ENCODE measurements at places on chromosomes 1 and 21.
A peak's percentile ranks its signal among the peaks of the same experiment; 100 is the strongest.

GRCh38 chr1:33420870-33421775 lies 9.8 kb downstream of the PHC2 start:
- DNase-seq: no peak

DNA sequence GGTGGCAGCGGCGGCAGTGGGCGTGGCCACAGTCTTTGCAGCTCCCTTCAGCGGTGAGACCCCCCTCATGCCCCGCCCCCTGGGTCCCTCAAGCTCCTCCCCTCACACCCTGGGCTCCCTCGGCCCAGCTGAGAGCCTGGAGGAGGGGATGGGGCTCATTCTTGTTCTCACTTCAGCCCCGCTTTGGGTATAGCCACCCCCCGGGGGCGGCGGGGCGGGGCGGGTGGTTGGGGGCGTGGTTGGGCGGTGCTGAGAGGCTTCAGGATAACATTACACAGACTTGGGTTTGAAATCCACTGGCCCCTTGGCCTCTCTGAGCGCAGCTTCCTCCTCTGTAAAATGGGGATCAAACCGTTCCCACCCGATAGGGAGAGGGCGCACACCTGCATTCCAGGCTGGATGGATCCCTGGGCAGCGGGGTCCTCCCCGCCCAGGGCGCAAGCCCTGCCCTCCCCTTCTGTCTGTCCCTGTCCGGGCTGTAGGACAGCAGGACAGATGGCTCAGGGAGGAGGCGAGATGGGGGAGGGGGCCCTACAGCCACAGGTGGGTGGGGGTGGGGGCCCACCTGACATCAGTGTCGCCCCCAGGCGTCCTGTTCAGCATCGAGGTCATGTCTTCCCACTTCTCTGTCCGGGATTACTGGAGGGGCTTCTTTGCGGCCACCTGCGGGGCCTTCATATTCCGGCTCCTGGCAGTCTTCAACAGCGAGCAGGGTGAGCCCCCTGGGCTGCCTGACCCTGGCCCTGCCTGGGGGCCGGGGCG lies 5.1 kb downstream of the CLCNKA start:
- peak; percentile 42 for DNase-seq

GRCh38 chr1:205330150-205330549 lies 8.6 kb upstream of the NUAK2 start:
- no peak for DNase-seq

- no peak for DNase-seq
Measured at GRCh38 chr1:50427086-50427817, 4.0 kb upstream of the DMRTA2 start.

DNA sequence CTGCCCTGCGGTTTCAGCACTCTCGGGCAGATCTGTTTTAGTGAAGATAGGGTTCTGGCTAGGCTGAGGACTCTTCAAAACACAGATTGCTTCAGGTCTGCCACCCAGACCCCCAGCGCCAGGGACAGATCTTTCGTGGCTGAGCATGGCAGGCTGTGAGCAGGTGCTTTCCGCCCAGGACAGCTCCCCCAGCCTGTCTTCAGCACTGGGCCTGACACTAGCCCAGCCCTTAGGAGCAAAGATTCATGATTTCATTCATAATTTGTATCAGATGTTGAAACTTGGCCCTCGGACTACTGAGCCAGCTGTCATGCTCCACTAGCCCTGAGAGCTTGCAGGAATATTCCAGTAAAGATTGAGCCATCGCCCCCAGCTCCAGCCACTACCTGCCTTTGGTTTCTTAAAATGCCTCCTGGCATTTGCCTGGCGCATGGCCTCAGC lies 5.9 kb downstream of the ADPRS start:
- DNase-seq: no peak

- no peak for DNase-seq
Measured at GRCh38 chr1:94971491-94971924, 44.6 kb upstream of the CNN3 start.

DNA sequence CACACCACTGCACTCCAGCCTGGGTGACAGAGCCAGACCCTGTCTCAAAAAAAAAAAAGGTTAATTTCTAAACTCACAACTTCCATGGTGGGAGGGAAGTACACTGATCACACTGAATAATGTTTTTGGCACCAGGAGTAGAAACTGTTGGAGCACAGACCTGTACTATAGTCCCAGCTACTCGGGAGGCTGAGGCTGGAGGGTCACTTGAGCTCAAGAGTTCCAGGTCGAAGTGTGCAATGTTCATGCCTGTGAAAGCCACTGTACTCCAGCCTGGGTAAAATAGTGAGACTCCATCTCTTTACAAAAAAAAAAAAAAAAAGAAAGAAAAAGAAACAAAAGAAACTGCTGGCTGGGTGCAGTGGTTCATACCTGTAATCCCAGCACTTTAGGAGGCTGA lies 35.3 kb downstream of the TMEM50B start:
- DNase-seq: no peak

- no peak for DNase-seq
Measured at GRCh38 chr1:117318011-117318410, 49.2 kb upstream of the MAN1A2 start.

GRCh38 chr21:34199121-34199910 lies 125.9 kb downstream of the MRPS6 start:
- no peak for DNase-seq

DNA sequence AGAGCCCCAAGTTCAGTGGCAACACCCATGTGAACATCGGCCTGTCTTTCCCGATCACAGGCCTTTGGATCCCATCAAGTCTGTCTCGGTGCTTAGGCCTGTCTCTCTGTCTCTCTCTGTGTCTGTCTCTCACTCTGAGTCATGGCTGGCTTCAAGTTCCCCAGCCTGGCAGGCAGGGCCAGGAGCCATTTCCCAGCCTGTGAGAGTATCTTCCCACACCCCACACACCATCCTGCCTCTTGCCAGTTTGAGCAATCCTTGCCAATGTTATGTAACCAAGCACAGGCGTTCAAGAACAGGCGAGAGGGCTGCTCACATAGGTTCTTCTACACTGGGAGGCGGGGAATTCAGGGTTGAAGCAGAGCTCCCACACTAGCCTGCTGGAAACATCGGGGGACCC lies 70.0 kb upstream of the TMEM51 start:
- no peak for DNase-seq
